ENCODE measurements at places on chromosomes 12 and 14.

DNA sequence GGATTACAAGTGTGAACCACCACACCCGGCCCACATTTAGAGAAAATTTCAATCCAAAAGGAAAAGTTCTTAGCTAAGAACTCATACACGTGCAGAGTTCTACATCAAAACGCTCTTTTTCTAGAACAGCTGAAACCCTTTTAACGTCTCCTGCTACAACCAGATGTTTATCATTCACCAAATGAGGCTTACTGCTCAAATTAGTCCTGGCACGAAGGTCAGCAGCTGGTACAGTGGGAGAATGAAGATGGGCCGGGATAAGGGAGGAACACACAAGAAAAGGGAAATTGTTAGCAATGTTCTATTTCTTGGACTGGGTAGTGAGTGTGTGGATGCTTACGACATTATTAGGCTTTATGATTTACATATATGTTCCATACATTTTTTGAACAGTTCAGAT lies 37.2 kb downstream of the PRKAB1 start:
- H3K36me3 ChIP-seq: no peaks in the 10 kb centered on the region
- no peak overlapping the region for H3K27ac ChIP-seq
- H3K27me3 ChIP-seq: no peaks in the 10 kb centered on the region
- no peak overlapping the region for H3K4me3 ChIP-seq

- H3K4me3 ChIP-seq: no peak overlapping the region
Measured at GRCh38 chr12:75642226-75642625, 130.8 kb upstream of the KRR1 start.

DNA sequence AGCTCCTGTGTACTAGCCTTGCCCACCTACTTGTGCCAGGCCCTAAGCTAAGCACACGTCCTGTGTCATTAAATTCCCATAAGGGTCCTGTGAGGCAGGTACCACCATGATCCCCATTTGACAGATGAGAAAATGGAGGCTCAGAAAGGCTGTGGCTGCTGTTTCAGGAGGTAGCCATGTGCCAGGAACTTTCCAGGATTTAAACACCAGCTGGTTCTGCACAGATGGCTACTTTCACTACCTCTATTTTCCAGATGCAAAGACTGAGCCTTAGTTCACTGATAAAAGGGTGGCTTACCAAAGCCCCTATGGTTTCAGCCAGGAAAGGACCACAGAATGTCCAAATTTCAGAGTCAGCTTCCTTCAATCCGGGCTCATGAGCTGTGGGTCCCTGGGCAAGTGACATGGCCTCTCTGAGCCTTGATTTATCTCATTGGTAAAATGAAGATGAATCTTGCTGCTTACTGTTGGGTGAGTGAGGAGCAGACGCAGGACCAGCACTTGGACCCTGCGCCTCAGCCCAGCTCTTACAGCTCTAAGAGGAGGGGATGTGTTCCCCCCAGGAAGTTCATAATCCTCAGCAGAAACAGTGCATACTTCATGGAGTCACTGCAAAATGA lies 23.5 kb downstream of the CMKLR1 start:
- no peak overlapping the region for H3K4me3 ChIP-seq
- no peaks in the 10 kb centered on the region for H3K27me3 ChIP-seq
- H3K27ac ChIP-seq: peak overlapping the region; percentile 77
- peaks cover 10% of the 10 kb centered on the region for H3K4me1 ChIP-seq

DNA sequence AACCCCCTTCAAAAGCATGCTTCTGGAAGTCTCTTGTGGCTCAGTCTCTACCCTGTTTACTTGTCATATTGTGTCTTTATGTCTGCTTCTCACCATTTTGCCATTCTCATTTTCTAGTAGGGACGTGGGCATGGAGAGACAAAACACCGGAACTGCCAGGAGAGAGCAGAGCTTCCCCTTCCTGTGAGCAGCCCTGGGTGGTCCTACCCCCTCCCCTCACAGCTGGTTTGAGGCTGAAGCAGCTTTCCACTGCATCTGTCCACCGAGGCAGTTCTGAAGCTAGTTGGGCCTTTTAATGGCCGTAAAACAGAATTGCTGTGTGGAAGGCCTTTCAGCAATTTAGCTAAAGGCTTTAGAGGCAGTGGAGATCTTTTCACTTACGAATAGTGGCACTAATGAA lies 77.0 kb downstream of the PELI2 start:
- no peak overlapping the region for H3K27ac ChIP-seq
- no peaks in the 10 kb centered on the region for H3K27me3 ChIP-seq
- no peak overlapping the region for H3K4me3 ChIP-seq
- H3K4me1 ChIP-seq: no peaks in the 10 kb centered on the region
- no peaks in the 10 kb centered on the region for H3K36me3 ChIP-seq
- DNase-seq: no peak

- no peak overlapping the region for H3K4me3 ChIP-seq
- no peaks in the 10 kb centered on the region for H3K27me3 ChIP-seq
- H3K27ac ChIP-seq: no peak overlapping the region
- no peaks in the 10 kb centered on the region for H3K4me1 ChIP-seq
- no peaks in the 10 kb centered on the region for H3K36me3 ChIP-seq
Measured at GRCh38 chr14:98204139-98204538, 1067.9 kb downstream of the BCL11B start.

DNA sequence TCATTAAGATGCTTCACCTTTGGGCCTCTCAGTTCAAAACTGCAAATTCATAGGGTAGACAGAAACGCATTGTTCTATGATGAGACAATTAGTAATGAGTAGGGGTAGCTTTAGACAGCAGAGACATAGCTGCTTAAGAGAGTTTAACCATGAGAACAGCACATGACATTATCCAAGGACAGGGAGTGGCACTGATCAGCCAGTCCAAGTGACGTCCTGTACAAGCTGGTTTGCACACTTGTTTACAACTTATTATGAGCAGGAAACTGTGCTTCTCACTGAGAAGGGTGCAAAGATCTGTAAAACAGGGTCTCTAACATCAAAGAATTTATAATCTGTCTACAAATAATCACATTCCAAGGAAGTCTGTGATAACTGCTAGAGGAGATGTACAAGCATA lies 11.2 kb upstream of the SRSF5 start:
- no peaks in the 10 kb centered on the region for H3K36me3 ChIP-seq
- H3K27me3 ChIP-seq: no peaks in the 10 kb centered on the region
- no peak overlapping the region for H3K27ac ChIP-seq
- H3K4me1 ChIP-seq: no peaks in the 10 kb centered on the region
- no peak overlapping the region for H3K4me3 ChIP-seq
- DNase-seq: no peak

GRCh38 chr12:14326699-14327098 lies 38.8 kb upstream of the ATF7IP start:
- no peak overlapping the region for H3K27ac ChIP-seq
- no peaks in the 10 kb centered on the region for H3K36me3 ChIP-seq
- H3K4me1 ChIP-seq: no peaks in the 10 kb centered on the region
- no peak overlapping the region for H3K4me3 ChIP-seq
- no peak for DNase-seq

- no peak overlapping the region for H3K4me3 ChIP-seq
- no peak overlapping the region for H3K27ac ChIP-seq
- no peak for DNase-seq
- H3K36me3 ChIP-seq: no peaks in the 10 kb centered on the region
- H3K4me1 ChIP-seq: no peaks in the 10 kb centered on the region
Measured at GRCh38 chr12:58069268-58069963, 128.0 kb downstream of the ATP23 start.

GRCh38 chr14:92753250-92753649 lies 4.8 kb upstream of the LGMN start:
- DNase-seq: no peak
- H3K27me3 ChIP-seq: no peaks in the 10 kb centered on the region
- H3K4me1 ChIP-seq: no peaks in the 10 kb centered on the region
- H3K4me3 ChIP-seq: no peak overlapping the region
- no peaks in the 10 kb centered on the region for H3K36me3 ChIP-seq
- no peak overlapping the region for H3K27ac ChIP-seq

DNA sequence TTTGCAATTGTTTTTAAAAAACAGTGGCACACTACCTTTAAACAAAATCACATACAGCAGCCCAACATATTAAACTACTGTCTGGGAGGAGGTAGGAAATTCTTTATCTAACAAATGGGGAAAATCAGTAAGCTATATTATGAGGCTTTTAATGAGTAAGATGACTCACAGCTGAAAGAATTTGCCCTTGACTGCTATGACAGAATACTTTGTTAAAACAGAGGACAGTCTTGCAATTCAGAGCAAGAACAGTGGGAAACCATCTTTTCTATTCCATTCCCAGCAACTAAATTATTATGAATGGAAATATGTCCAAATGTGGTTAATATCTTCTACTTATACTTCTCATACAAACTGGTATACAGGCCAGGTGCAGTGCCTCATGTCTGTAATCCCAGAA lies 49.2 kb upstream of the SGPP1 start:
- no peak overlapping the region for H3K27ac ChIP-seq
- H3K36me3 ChIP-seq: no peaks in the 10 kb centered on the region
- no peak overlapping the region for H3K4me3 ChIP-seq
- no peak for DNase-seq

DNA sequence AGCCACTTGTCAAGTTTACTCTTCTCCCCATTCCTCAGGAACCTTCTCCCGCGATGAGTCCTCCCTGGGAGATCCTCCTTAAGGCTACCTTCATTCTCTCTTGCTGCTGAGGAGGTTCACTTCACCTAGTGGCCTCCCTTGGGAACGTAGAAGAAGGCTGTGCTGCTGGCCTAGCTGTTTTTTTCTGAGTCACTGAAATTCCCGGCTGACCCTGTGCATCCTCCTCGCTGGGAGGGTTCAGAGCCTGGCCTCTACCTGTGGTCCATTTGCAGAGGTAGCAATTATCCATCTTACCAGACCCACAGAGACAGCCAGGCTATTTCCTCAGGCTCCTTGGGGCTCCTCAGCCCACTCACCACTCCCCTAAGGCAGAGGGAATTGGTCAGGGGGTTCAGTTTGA lies 4.6 kb downstream of the KRT82 start:
- H3K36me3 ChIP-seq: no peaks in the 10 kb centered on the region
- no peaks in the 10 kb centered on the region for H3K4me1 ChIP-seq
- DNase-seq: no peak
- no peaks in the 10 kb centered on the region for H3K27me3 ChIP-seq
- no peak overlapping the region for H3K27ac ChIP-seq

GRCh38 chr12:70648831-70649230 lies 11.6 kb upstream of the PTPRB start:
- no peaks in the 10 kb centered on the region for H3K27me3 ChIP-seq
- H3K4me1 ChIP-seq: peaks cover 31% of the 10 kb centered on the region
- H3K36me3 ChIP-seq: no peaks in the 10 kb centered on the region
- no peak overlapping the region for H3K27ac ChIP-seq
- no peak overlapping the region for H3K4me3 ChIP-seq
- DNase-seq: no peak

DNA sequence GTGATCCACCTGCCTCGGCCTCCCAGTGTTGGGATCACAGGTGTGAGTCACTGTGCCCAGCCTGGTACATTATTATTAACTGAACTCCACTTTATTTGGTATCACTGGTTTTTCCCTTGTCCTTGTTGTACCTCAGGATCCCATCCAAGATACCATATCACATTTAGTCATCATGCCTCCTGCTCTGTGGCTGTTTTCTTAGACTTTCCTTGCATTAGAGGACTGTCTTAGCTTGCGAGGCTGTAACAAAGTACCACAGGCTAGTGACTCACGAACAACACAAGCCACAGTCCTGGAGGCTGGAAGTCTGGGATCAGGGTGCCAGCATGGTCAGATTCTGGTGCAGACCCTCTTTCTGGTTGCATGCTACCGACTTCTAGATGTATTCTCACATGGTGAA lies 12.2 kb downstream of the KLC1 start:
- H3K4me1 ChIP-seq: no peaks in the 10 kb centered on the region
- DNase-seq: no peak
- no peak overlapping the region for H3K27ac ChIP-seq
- peaks cover 5% of the 10 kb centered on the region for H3K36me3 ChIP-seq

DNA sequence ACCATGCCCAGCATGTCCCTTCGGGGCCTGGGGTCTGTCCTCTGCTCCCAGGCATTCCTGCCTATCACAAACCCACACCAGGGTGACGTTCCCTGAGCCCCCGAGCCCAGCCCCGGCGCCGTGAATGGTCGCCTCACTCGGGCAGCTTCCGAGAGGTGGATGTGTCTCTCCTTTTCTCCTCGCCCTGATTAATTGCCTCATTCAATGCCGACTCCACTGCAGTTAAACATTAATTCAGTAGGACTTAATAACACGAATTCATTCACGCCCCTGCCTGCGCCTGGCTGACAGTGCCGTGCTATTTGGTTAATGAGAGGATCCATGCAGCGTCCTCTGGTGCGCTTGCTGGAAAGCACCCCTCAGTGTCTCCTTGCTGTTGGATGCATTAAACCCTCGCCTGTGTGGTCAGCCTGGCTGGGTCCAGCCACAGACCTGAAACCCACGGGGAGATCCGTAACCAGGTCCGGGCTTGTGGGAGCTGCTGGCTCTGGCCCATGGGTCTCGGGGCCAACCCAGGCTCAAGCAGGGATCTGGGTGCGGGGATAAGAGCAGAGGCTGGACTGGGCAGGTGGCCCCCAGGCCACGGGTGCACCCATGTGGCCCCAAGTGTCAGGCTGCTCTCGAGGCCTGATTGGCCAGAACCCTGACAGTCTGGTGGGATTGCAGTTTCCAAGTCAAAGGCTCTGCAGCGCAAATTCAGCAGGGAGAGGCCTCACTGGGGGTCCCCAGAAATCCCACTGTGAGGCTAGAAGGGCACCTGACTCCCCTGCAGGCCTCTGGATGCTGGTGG lies 55.4 kb downstream of the FBRSL1 start:
- no peak overlapping the region for H3K27ac ChIP-seq
- H3K4me1 ChIP-seq: no peaks in the 10 kb centered on the region
- no peak overlapping the region for H3K4me3 ChIP-seq
- no peaks in the 10 kb centered on the region for H3K36me3 ChIP-seq

DNA sequence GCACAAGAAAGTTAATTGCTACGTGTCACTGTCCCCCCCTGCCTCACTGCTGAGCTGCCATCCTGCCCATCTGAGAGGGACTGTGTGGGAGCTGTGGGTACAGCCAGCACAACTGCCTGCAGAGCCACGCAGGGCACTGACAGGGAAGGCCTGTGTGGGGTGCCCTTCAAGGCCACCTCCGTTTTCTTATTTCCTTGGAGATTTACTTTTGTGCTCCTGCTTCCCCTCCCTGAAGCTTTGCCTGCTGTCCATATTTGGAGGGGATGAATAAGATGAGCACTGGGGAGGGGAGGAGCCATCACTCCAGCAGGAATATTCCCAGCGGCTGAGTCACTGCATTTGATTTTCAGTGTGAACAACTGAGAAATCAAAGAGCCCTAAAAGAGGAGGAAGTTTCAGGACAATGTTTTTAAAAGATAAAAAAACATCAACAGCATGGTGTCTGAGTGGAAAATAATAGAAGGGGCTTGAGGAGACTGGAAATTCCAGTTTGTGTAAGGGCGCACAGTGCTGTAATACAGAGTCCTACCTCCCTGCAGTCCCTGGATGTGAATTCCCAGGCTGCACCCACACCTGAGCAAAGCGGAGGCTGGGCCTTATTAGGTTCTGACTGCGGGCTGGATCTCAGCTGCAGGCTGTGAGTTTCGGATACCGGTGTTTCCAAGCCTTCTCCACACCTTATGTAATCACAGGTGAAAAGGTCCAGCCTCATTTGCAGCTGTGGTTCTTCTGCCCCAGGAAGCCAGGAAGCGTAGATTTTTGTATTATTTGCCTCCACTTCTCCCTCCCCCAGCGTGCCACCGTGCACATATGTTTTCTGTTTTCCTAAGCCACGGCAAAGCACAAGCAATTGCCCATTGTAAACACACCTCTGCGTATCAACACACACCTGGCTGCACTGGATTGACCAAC lies 192.6 kb upstream of the BCL2L14 start:
- H3K27me3 ChIP-seq: no peaks in the 10 kb centered on the region
